ENCODE measurements at places on chromosomes 5 and 9.
A peak's percentile ranks its signal among the peaks of the same experiment; 100 is the strongest.

DNA sequence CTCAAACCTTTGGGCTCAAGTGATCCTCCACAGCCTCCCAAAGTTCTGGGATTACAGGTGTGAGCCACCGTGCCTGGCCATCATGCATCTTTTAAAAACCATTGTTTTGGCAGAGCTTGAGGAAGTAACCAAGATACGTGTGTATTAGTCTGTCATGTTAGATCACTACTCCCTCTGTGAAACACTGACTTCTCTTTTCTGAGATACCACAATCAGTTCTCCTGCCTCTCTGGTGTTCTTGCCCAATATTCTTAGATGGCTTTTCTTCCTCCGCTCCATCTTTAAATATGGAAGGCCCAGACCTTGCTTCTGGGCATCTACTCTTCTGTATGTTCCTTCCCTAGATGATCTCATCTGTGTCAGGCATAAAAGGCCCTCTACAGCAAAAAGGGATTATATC lies 14.2 kb upstream of the CCNB1 start:
- DNase-seq = no peak

- no peak for DNase-seq
These were observed 43.6 kb upstream of the RAD23B start for GRCh38 chr9:107239474-107239873.

GRCh38 chr5:5460311-5460710 lies 37.8 kb downstream of the ICE1 start:
- no peak for DNase-seq

- no peak for DNase-seq
These were observed 77.9 kb downstream of the SLCO4C1 start for GRCh38 chr5:102218159-102218558.

DNA sequence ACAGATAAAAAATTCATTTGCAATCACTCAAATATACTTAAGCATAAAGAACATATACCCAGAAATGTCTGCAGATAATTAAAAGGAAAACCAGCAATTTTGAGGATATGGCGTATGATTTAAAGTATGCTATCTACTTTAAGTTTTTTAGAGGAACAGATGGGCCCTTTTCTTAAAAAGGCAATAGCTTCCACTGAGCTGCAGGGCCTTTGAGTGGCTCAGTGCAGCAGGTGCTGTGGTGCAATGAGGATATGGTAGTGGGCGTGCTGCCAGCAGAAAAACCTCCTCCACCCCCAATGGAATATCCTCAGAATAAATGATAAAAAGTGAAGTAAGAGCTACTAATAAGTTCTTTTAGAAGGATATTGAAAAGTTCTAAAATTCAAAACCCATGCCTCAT lies 814.5 kb downstream of the MTRR start:
- no peak for DNase-seq

DNA sequence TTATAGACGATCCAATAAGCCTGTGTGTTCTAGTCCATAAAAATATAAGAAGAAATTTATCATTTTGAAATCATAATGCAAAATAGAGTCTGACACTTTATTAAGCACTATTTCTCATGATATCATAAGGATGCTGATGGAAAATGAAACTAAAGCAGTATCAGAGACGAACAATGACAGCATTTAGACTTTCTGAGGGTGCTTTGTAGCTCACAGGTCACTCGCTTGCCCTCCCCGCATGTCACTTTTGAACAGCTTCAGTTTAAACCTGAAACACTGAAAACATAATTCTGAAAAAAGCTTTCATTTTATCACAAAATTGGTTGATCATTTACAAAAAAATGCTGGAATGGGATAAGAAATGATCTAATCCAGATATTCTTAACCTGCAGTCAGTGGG lies 247.1 kb downstream of the EBF1 start:
- no peak for DNase-seq

DNA sequence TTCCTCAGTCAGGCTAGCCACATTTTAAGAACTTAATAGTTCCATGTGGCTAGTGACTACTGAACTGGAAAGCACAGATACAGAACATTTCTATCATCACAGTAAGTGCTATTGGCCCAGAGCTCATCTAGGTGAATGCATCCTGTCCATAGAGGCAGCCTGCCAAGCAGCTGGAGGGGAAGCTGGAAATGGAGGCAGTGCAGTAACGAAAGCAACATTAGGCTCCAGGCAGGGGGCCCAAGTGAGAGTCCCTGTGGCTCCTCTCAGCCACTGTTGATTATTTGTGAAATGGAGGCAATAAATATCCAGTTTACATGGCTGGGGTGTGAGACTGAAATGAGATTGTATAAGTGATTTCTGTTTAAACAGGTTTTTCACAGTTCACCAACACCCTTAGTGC lies 227.2 kb upstream of the KLF9 start:
- DNase-seq = peak; percentile 30

All from cerebellar cortex (tissue), 1 donor.